NCI-H226 (cell line): ENCODE measurements at places on chromosomes 7 and 10.

- no peak for DNase-seq
Observed at GRCh38 chr10:131747251-131747650, 153.6 kb upstream of the PPP2R2D start.

- no peak for DNase-seq
Observed at GRCh38 chr7:93902777-93903423, 3.5 kb upstream of the GNGT1 start.

DNA sequence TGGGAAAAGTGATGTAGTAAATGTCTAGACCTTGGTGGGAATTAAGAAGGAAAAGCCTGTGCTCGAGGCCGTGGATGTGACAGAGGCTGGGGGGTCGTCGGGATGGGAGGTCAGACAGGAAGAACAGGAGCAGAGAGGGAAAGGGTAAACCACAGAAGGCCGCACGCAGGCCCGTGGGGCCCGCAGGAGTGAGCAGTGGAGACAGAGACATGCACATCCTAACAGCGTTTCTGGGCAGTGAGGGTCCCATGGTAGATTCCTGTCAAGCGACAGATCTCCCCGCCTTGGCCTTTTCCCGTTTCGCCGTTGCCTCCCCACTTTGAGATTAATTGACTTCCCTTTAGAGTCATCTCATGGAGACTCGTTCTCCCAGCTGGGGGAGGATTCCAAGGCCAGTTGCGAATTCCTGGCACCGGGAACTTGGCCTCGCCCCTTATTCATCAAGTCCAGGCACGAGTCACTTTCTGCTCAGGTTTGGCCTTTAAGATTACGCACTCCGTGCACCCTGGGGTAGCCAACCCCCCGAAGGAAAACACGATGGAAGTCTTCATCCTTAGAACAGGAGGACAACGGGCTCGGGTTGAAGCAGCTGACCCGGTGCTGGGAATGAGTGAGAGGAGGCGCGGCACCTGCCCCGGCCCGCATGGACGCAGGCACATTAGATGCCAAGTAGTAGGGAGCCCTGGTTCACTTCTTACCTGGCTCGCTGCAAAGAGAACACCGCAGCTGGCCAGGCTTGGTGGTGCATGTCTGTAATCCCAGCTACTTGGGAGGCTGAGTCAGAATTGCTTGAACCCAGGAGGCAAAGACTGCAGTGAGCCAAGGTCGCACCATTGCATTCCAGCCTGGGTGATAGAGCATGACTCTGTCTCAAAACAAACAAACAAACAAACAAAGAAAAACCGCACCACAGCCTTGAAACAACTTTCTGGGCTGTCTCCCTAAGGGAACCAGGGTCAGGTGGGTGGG lies 315.2 kb upstream of the SHH start:
- DNase-seq: no peak

DNA sequence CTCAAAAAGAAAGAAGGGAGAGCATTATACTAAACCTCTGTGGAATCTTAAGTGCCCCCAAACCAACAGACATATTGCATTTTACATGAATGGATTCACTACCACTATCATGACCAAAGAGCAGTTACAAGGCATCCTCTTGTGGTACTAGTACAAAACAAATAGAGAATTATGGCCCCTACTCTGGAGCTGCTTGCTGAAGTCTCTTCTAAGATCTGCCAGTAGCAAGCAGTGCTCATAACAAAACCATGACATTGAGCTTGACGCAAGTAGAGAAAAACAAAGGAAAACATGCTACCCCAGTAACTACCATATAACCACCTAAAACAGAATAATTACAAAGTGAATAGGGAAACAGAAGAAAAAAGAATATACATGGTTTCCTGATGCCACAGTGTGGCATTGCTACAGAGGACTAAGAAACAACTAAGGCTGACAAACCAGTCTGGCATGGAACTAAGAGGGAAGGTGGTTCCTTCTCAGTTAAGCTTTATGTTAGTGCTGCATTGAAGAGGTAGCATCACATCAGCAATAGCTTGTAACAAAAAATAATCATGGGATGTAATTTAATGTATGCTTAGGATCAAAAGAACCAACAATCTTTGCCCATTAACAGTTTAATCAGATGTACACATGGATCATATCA lies 150.2 kb upstream of the AGR3 start:
- DNase-seq: no peak

- no peak for DNase-seq
Observed at GRCh38 chr7:135991322-135991721, 14.2 kb upstream of the MTPN start.

- no peak for DNase-seq
Observed at GRCh38 chr10:31709476-31709875, 219.2 kb downstream of the ARHGAP12 start.

DNA sequence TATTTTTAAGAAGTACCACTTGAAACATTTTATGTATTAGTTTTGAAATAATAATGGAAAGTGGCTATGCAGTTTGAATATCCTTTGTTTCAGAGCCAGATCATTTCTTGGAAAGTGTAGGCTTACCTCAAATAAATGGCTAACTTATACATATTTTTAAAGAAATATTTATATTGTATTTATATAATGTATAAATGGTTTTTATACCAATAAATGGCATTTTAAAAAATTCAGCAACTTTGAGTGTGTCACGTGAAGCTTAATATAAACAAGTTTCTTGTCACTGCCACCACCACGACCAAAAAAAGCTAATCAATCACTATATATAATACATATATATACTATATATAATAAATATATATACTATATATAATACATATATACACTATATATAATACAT lies 4.8 kb downstream of the IL6 start:
- DNase-seq: no peak

DNA sequence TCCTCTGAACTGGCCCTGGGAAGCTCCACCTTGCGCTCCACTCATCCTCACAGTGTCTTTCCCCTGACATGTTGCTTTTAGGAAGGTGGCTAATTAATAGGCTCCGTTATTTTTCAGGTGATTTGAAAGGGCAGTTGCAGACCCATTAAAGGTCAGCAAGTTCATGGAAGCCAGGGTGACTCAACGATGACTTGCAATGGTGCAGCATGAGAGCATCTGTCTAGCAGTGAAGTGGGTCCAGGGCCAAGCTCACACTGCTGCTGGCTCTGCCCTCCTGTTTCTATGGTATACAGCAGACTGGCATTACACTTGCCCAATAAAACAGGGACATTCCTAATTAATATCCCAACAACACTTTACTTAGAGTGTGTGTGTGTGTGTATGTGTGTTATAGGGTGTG lies 68.8 kb upstream of the WDR11 start:
- DNase-seq: no peak

DNA sequence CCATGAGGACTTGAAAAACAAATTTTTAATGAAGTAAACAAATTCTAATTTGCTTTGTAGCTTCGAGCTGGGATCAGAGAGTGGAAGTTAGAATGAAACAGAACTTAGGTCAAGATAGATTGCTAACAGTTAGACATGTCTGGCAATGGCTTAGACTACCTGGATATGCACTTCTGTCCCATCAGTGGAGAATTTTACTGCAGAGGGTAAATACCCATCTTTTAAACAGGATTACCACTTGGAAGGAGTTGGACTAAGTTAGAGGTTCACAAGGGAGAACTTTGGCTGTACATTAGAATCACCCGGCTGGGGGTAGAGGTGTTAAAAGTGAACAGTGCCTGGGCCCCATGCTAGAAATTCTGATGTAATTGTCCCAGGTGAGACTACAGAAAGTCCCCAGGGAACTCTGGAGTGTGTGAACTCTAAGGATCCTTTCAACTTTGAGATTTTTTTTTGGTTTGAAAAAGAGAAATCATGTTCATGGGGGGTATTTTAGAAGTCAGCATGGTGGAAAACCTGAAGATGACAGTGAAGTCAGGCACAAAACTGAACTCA lies 35.5 kb downstream of the ENTPD1 start:
- DNase-seq: no peak

DNA sequence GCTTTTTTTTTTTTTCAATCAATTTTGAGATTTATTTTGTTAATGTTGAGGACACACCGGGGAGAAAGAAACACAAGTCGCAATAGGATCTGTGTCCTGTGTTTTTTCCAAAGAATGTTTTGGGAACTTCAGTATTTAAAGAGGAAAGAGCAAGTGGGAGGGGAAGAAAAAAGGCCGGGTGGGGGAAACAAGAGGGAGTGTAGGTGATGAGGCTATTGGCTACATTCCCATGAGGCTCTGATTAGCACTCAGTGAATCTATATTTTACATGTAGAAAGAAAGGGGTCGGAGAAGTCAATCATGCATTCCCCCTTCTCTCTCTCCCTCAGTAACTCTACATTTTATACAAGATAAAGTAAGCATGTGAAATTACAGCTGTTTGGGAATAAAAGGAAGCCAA lies 4.1 kb downstream of the ZNF680 start:
- DNase-seq: no peak

GRCh38 chr7:22110881-22111280 lies 165.2 kb upstream of the CDCA7L start:
- no peak for DNase-seq

DNA sequence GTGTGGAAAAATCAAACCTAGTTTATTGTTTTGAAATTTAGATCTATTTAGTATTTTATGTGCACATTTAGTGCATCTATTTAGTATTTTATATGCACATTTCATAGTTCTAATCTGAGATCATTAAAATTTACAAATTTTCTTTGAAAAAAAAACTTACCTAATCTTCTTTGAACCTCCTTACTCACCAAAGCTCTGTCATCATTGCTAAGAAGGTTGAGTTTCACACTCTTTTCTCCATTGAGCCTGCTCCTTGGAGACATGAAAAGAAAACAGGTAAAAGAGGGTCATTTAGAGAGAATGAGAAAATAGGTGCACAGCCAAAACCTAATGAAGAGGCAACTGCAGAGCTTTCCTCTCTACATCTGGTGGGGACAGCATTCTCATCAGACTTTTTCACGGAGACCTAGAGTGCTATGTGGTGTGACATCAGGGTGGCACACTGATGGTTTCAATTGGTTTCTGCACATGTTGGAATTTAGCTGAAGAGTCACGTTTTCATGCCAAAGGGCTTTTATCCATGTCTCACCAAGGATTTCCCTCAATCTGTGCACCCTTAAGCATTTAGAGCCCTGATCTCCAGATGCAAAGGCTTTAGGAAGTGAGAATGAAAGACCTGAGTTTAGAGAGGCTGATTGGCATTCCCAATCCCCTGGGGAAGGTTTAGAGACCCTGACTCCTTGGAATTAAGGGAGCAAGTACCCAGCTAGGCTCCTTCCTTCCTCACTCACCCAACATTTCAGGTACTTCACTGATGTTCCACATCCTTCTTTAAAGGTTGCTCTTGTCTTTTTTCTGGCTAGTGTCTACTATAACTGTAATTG lies 89.2 kb upstream of the CAPZA2 start:
- no peak for DNase-seq

GRCh38 chr7:46786221-46786954 lies 795.5 kb downstream of the TNS3 start:
- no peak for DNase-seq

- no peak for DNase-seq
Observed at GRCh38 chr7:157436763-157437480, 100.1 kb downstream of the DNAJB6 start.

GRCh38 chr10:34912771-34913170 lies 97.7 kb upstream of the PARD3 start:
- no peak for DNase-seq

DNA sequence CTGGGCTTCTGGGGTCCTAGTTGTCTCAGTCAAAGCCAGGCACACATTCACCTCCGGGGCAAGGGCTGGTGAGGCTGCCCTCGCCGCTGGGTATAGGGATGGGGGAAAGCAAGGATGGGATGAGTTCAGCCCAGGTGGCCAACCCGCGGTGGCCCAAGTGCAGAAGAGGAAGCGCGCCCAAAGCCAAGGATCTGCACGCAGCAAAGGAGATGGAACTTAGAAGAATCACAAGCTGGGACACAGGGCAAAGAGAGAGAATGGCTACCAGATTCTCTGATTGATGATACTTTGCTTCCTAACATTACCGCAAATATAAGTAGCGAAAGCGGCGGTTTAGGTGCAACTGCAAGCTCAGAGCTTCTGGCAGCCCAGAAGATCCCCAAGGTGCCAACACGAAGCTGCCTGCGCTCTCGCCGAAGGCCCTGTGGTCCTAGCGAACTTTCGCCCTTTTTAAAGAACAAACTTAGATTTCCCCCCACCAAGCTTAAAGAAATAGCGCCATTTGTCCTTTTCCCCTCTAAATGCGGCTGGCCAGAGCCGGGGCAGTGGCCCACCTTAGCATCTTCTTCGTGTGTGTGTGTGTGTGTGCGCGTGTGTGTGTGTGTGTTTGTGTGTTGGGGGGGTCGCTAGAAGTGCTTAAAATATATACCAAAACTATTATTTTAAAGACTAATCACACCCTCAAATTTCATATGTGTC lies 927 bp upstream of the MKX start:
- no peak for DNase-seq

DNA sequence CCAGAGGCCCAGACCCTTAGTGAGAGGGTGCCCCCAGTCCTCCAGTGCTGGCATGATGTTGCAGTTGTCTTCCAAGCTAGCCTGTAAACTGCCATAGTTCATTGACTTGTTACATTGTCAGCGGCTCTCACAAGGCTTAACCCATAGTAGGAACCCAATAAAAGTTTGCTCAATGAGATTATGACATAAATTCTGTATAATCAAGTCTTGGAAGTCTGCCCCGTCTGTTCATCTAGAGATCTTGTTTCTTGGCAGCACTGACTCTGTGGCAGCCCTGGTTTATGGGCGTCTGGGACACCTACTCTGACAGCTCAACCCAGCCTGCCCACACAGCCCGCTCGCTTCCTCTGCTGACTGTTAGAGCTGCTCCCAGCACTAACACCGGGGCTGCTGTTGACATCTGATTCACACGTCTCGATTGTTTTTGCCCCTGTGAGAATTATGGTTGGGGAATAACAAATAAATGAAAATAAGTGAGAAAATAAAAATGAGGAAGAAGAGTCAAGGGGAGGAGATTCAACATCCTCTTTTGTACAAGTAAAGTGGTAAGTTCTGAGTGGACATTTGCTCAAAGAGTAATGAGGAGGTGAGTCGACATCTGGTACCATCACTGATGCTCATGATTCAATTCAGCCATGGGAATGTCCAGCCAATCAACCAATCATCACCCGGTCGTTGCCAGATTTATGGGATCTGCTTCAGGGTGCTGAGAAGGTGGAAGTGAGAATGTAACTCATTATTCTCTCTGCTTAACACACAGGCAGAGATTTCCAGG lies 160.8 kb downstream of the SPAG6 start:
- DNase-seq: no peak

GRCh38 chr7:87599336-87599735 lies 1.3 kb downstream of the ABCB1 start:
- DNase-seq: no peak

- no peak for DNase-seq
Observed at GRCh38 chr7:120473352-120473751, 200.4 kb downstream of the KCND2 start.
